Smooth muscle cell of bladder (primary cell): ENCODE measurements at places on chromosomes 11 and 22. TPM values are rescaled to one million over a fixed set of nuclear protein-coding genes. Genes with fewer than 3 reads are reported as not detected.

The RIN1 gene
- 9.7 and 16.2 TPM in 2 replicates for total RNA-seq

The SLC22A9 gene
- total RNA-seq = not detected in 2 replicates

The BLID gene
- total RNA-seq = 4.3 and 5.9 TPM in 2 replicates

The ZNRD2 gene
- 32.0 and 32.6 TPM in 2 replicates for total RNA-seq

The OR51I1 gene
- 0.28 TPM in 1 of 2 replicates, not detected in the other for total RNA-seq

The SCGB1D2 gene
- not detected in 2 replicates for total RNA-seq

The RAB36 gene
- 2.4 and 2.7 TPM in 2 replicates for total RNA-seq

The TRPC6 gene
- 0.09 and 0.28 TPM in 2 replicates for total RNA-seq

The MMP13 gene
- total RNA-seq = not detected in 2 replicates

The H19 gene
- total RNA-seq = 1.7 and 64.3 TPM in 2 replicates

The TECTA gene
- total RNA-seq = 0.28 and 0.37 TPM in 2 replicates

The PACSIN3 gene
- 18.2 and 19.3 TPM in 2 replicates for total RNA-seq

The RAG1 gene
- 0.14 and 0.18 TPM in 2 replicates for total RNA-seq

The NLRP10 gene
- total RNA-seq = 0.09 and 0.14 TPM in 2 replicates

The KRTAP5-9 gene
- total RNA-seq = not detected in 2 replicates

The CBLIF gene
- not detected in 2 replicates for total RNA-seq

The KRTAP5-11 gene
- not detected in 2 replicates for total RNA-seq

The TMPRSS13 gene
- not detected in 2 replicates for total RNA-seq

The PRPF19 gene
- total RNA-seq = 29.0 and 35.5 TPM in 2 replicates

The EFCAB6 gene
- 2.0 and 2.1 TPM in 2 replicates for total RNA-seq

The GDPD4 gene
- total RNA-seq = not detected in 2 replicates

The C2CD3 gene
- total RNA-seq = 4.1 and 5.9 TPM in 2 replicates

The EMID1 gene
- 0.37 and 1.00 TPM in 2 replicates for total RNA-seq

The PATE4 gene
- total RNA-seq = not detected in 2 replicates

The POLDIP3 gene
- total RNA-seq = 21.2 and 24.7 TPM in 2 replicates

The FAM180B gene
- total RNA-seq = 0.09 TPM in 1 of 2 replicates, not detected in the other

The HEPACAM gene
- not detected in 2 replicates for total RNA-seq

The SYCE3 gene
- 0.37 and 0.85 TPM in 2 replicates for total RNA-seq

The TCN1 gene
- not detected in 2 replicates for total RNA-seq

The OR52A1 gene
- total RNA-seq = not detected in 2 replicates

The MAPK8IP2 gene
- 0.28 TPM in 2 replicates for total RNA-seq

The CASP12 gene
- 0.09 TPM in 1 of 2 replicates, not detected in the other for total RNA-seq

The PNPLA5 gene
- not detected in 2 replicates for total RNA-seq

The APLNR gene
- not detected in 2 replicates for total RNA-seq

The FAT3 gene
- 0.14 and 4.8 TPM in 2 replicates for total RNA-seq

The C11orf42 gene
- not detected in 2 replicates for total RNA-seq

The RTN4R gene
- total RNA-seq = 0.14 and 0.28 TPM in 2 replicates

The IZUMO1R gene
- total RNA-seq = not detected in 2 replicates

The CENATAC gene
- total RNA-seq = 20.6 and 21.8 TPM in 2 replicates

The TIGD3 gene
- total RNA-seq = 0.14 and 0.18 TPM in 2 replicates
